Left renal cortex interstitium (tissue), 4 donors: ENCODE measurements at places on chromosomes 16 and 17. TPM values are rescaled to one million over a fixed set of nuclear protein-coding genes. Genes with fewer than 3 reads are reported as not detected.

GRCh38 chr16:80117556-80118130 lies 423.1 kb upstream of the DYNLRB2 start:
- DNase-seq: no peak

- DNase-seq: no peak
Observed at GRCh38 chr16:52964290-52964689, 88.4 kb downstream of the CHD9NB start.

DNA sequence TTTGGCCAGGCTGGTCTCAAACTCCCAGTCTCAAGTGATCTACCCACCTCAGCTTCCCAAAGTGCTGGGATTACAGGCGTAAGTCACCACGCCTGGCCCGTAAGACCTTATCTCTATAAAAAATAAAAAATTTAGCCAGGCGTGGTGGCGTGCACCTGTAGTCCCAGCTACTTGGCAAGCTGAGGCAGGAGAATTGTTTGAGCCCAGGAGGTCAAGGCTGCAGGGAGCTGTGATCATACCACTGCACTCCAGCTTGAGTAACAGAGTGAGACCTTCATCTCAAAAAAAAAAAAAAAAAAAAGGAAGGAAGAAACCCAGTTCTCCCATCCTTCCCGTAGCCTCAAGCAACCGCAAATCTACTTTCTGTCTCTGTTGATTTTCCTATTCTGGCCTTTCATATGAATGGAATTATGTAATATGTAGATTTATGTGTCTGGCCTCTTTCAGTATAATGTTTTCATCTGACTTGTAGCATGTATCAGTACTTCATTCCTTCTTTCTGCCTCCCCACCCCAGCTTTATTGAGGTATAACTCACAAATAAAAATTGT lies 11.2 kb downstream of the CASC3 start:
- no peak for DNase-seq

DNA sequence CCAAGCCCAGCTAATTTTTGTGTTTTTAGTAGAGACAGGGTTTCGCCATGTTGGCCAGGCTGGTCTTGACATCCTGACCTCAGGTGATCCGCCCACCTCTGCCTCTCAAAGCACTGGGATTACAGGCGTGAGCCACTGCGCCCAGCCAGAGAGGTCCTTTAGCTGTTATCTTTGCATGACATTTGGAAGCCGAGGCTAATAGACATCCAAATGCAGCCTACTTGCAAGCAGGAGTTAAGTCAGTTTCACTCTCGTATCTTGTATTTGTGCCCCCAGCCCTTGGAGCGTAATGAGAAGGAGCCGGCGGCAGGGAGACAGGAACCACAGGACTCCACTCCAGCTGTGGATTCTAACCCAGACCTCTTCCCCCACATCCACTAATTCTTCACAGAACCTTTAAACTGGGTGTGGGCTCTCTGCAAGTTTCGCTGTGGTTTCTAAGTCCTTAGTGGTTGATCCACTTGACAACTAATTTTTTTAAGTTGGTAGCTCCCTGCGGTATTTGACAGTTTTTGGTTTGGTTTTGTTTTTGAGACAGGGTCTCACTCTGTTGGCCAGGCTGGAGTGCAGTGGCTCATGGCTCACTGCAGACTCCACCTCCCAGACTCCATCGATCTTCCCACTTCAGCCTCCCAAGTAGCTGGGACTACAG lies 3.1 kb upstream of the CYTH1 start:
- no peak for DNase-seq

GRCh38 chr17:79832218-79833109 lies 6.8 kb downstream of the CBX4 start:
- DNase-seq: no peak

- DNase-seq: no peak
Observed at GRCh38 chr17:35932586-35932985, 2.0 kb upstream of the RDM1 start.

The RMI2 gene
- 22.6 TPM for polyA plus RNA-seq

The FNDC8 gene
- polyA plus RNA-seq: 0.22 TPM

The GAS2L2 gene
- polyA plus RNA-seq: 0.13 TPM

The CMTM1 gene
- polyA plus RNA-seq: 6.8 TPM
